ENCODE measurements at places on chromosomes 7 and 10.

- DNase-seq = peak; percentile 30
These were observed 52.8 kb downstream of the ARHGAP22 start for GRCh38 chr10:48551861-48552591.

- no peak for DNase-seq
These were observed 18.7 kb upstream of the ARHGAP12 start for GRCh38 chr10:31947144-31947926.

DNA sequence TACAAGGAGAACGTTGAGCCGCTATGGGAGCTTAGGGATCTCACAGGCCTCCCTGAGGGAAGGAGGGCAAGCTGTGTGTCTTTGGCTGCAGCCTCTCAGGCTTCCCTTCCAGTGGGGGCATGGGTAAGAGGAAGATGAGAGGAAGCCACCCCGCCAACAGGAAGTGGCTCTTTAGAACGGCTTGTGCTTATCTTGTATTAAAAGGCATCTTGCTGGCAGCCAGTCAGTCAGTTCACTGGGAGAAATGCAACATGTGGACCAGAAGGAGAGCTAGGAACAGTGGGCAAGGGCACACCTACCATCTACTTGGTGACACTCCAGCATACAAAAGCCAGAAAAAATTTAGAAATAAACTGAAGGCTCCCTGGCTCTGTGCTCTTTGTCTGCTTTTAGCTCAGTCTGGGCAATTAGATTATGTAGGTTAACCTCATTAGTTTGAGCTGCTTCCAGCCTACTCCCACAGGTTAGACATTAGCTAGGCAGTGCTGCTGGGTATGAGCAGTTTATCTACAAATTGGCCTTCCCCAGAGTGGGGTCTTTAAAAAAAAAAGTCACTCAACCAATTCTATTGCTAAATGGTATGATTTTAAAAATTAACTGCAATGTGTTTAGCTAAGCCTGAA lies 595.9 kb downstream of the KCNMA1 start:
- peak; percentile 19 for DNase-seq

- no peak for DNase-seq
These were observed 6.1 kb downstream of the COPG2 start for GRCh38 chr7:130662426-130662825.

- no peak for DNase-seq
These were observed 16.3 kb downstream of the SMURF1 start for GRCh38 chr7:99127636-99128035.

DNA sequence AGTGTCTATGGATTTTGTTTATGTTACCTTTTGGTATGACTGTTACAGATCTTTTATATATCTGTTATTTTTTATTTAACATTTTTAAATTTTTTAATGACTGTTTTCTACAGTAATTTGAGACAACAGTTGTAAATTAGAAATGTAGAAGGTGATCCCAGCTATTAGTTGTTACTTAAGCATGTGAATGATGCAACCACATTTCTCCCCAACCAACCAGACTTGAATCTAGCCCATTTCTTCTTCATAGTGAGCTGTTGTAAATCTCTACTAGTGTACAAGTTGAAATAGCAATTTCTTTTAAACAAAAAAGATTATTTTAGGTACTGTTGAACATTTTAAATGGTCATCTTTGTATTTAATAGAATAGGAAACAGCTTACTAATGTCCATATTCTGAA lies 18.0 kb downstream of the TMEM106B start:
- no peak for DNase-seq

DNA sequence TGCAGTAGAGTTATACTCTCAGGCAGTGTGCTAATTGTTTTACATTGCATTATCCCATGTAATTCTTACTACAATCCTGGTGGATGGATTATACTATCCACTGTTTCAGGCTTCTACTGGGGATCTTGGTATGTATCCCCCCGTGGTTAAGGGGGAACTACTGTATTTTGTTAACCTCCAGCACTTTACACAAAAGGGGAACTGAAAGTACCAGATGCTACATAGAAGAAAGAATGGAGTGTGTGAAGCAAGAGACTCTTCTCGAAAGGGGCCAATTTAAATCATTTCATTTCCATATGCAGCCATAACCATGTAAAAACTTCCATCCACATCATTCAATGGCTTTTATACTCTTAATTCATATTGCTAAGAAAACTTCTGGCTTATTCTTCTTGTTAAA lies 69.4 kb downstream of the C1GALT1 start:
- no peak for DNase-seq

DNA sequence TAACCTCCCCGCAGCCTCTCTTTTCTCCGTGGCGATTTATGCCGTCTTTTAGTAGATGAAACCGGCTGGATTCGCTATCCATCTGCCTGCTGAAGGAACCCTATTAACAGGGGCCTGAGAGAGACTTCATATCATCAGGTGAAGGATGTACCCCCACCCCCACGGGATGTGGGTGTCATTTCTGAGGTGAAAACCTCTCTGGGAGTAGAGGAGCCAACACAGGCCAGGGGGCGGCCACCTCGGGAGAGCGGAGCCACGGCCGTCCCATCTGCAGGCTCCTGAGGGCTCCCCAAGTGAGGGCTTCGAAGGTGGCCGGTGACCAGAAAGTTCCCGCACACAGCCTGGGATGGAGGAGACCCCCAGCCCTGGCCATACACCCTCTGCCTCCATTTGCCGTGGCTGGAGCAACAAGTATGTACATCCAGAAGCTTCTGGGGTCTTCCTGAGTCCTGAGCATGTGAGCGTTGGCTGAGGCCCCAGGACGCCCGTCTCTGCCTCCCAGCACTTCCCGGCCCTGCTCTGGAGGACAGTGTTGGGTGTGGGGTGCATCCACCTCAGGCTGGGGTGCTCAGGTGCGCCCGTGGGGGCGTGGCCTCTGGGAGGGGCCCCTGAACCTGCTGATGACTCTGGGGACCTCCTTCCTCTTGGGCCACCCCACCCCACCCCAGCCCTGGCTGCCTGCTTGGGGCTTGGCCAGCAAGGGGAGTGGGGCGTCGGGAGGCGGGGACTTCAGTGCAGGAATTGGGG lies 84.7 kb downstream of the NKX6-2 start:
- peak; percentile 6 for DNase-seq

DNA sequence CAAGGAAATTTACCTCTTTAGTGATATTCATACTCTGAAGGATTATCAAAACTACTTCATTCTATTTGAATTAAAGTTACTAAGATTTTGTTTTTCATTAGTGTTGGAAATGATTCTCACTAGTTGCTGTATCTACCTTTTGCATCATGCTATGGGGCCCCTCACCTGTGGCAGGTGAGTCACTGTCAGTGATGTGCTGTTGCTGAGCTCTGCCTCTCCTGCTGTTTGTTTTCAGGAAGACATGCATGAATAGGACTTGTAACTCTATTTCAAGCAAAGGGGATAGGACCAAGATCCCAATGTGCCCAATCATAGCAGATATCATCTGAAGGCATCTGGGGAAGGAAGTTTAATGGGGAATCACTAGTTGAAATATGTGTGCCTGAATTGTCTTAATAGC lies 57.4 kb upstream of the AGR3 start:
- no peak for DNase-seq

Measured in CD4-positive, alpha-beta T cell treated with Interleukin-15 for 1 hour (primary cell).